ENCODE measurements at places on chromosomes 12 and 14.
A peak's percentile ranks its signal among the peaks of the same experiment; 100 is the strongest.

DNA sequence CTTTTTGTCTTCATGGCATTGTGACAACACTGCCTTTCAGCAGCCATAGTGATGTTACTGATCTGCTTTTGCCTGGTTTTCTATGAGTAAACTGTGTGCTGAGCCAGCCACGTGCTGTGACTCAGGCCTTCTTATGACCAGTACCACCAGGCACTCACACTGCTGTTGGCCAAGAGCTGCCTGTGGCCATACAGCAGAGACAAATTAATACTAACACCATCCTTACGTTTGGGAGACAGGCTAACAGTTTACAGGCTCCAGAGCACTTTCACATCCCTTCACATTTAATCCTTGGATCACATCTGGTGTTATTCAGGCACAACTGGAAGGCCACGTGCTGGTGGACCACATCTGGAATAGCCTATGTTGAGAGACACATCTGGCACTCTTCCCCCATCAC is 377.9 kb downstream of the CCDC91 start:
- DNase-seq = peak; percentile 94

DNA sequence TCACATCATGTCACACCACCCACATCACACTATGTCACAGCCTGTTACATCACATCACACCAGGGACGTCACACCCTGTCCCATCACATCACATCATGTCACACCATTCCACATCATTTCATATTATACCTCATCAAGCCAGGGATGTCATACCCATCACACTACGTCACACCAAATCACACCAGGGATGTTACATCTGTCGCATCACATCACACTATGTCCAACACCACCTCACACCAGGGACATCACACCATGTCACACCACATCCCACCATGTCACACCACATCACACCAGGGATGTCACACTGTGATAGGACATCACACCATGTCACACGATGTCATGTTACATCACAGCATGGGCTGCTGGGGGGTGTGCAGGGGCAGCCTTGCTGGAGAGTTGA is 110.6 kb downstream of the TMEM121 start:
- no peak for DNase-seq

DNA sequence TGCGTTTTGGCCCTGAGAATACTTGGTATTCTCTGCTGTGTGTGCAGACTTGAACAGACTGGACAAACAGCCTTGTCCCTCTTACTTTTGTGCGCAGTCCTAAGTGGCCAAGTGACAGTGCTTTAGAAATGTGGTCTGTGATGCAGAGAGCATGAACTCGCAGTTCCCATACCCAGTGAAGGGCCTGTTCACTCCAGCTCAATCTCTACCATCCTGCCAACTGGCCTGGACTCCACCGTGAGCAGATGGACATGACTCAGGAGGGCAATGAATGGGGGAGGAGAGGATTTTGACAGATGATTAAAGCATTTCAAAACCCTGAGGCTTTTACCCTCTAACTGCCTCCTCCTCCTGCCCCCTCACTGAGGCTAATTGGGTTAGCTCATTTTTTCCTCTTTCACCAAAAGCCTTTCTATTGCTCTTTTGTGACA is 62.5 kb upstream of the PYGL start:
- DNase-seq = peak; percentile 83

DNA sequence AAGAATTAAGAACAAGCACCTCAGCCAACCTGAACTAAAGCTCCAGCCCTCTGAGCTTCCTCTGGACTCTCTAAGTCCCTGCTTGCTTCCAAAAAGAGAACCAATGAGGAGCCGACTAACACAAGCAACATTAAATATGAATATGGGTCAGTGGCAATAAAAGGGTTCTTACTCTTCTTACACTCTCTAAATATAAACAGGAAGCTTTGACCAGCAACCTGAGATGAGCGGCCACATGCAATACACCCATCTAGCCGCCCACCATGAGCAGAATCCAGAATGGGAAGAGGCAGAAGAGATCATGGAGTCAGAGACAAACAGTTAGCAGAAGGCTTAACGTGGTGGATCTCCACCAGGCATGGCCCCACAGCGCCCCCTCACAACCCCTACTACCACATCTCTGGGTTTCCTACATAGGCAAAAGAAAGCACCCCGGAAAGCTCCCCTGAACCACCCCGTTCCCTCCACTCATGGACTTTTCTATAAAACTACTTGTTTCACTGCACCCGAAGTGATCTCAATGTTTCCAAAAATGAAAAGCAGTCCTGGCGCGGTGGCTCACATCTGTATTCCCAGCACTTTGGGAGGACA is 59.4 kb downstream of the TTC7B start:
- no peak for DNase-seq

DNA sequence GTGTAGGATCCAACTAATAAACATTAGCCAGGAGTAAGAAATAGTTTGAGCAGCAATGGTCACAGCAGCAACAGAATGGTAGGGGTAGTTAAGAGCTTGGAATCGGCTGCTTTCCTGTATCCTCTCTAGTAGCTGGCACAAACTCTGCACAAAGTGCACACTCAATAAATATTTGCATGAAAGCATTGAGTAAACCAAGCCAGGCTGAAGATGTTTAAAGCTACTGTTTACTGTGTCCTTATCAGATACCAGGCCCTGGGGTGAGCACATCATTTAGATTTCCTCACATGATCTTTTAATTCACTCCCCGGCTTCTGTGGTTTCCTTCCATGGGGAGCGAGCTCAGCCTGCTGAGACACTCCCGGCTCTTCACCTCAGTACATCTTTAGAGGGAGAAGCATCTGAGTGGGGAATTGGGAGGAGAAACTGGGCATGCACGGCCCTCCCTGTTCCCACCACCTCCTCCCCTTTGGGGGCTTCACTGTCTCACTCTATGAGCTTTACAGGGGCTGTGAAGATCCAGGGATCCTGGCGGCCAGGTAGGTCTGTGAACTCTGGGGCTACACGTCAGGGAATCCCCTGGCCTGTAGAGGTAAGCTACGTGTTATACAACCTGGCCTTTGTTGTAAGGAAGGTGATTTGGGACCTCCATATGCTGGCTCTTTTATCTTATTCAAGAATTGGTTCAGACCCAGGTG is 107.2 kb upstream of the VASH1 start:
- DNase-seq = no peak

DNA sequence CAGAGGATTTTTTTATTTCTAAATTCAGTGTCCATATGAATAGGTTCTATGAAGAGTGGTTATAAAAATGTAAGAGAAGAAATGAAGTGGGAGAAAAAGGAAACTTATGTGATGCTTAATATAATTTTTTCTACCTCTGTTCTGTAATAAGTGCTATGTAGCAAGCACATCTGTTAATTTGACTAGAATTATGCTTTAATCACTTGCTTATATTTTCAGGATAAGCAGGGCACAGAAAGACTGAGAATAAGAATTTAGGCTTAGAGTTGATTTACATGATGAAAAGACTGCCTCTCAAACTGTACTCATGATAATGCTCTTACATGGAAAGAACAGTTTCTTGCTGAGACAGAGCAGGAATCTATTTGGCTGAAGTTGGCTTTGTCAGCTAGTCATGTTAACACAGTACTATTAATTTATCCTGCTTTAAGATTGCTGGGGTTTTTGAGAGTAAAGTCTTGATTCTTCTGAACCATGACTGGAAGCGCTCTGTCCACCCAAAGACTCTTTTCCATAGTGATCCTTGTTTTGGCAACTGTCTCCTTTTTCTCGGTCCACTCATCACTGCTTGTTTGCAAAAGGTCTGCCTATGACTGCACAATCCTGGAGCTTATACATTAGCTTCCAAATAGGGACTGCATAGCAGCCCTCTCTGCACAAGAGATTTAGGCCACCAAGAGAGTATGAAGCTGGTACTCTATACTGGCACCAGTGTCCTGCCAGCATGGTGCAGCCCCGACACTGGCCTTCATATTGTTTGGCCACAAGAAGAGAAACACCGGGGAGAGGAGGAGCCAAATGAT is 98.8 kb downstream of the AKAP6 start:
- no peak for DNase-seq

DNA sequence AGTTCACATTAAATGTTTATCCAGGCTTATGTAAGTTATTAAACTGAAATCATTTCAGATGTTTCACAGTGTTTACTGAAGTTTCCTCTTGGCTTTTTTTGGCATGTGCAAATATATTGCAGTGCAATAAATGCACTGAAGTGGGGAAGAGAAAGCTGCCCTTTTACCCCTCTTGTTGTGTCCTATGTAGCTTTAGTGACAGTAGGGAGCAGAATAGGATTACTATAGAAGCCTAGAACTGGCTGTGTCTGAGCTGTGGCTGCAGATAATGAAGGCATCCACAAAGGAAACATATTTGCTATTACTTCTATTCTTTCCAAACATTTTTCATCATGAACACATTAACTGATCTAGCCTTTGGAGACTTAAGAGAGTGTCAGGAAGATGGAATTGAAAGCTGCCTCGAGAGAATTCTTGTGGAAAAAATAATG is 24.1 kb upstream of the CNTN1 start:
- no peak for DNase-seq

DNA sequence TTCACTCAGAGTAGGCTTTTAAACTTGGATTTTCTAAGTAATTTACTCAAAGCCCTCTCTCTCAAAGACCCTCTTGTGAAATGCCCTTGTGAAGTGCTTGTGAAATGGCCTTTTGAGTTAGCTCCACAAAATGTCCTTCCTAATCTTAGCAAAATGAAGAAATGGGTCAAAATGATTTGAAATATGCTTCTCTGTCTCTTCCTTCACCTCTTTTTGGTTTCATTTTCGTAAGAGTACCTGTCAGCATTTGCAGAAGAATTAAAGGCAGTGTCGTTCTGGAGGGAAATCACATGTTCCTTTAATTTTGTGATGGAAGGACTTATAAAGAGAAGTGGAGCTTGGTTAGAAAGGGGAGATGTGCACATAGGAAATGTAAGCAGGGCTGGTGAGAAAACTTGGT is 93.7 kb downstream of the HMGA2 start:
- no peak for DNase-seq

DNA sequence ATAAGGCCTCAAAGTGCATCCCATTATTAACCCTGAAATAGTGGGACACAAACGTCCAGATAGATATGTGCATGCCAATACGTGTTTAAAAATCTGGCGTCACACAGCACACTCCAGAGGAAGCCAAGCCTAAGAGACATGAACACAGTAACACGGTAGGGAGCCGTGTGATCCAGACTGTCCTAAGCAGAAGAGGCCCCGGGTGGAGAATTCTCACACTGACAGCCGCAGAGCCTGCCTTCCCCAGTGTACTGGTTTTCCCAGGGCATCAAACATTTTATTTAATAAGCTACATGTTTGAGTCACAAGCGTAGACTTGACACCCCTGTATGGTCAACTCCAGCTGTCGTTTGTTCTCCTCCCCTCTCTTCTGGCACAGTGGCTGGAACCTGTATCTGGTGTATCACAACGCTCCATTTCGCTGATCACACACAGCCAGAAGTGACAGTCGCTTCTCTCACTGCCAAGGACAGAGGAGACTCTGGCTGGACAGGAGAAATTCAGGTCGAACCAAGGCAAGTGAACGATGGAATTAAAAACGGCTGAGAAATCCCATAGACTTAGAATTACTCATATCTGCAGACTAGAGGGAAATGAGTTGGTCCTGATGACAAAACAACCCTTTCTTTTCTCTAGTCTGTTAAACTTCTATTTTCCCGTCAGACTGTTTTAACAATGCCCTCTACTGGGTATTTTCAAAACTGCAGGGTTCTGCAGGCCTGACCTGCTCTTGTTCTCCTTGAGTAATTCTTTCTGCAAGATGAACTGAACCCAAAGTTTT is 359.9 kb downstream of the RGS6 start:
- peak; percentile 65 for DNase-seq

DNA sequence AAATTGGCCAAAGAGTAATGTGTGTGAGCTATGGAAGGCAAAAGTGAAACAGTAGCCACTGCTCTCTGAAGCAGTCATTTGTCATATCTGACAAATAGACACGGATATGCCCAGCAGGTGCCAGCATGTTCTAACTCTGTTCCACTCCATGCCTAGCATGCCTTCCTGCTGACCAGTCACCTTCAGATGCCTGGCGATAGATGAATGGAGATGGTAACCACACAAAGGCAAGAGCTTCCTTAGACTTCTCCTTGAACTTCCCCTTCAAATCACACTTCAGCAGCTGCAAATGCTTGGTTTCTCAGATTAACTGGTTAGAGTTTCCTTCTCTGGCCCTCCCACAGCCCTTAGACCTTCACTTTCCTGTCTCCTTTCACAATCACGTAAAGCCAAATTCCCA is 429.9 kb downstream of the DAD1 start:
- no peak for DNase-seq

- DNase-seq = peak; percentile 55
Observed at GRCh38 chr14:69152181-69152901, 578 bp downstream of the DCAF5 start.

DNA sequence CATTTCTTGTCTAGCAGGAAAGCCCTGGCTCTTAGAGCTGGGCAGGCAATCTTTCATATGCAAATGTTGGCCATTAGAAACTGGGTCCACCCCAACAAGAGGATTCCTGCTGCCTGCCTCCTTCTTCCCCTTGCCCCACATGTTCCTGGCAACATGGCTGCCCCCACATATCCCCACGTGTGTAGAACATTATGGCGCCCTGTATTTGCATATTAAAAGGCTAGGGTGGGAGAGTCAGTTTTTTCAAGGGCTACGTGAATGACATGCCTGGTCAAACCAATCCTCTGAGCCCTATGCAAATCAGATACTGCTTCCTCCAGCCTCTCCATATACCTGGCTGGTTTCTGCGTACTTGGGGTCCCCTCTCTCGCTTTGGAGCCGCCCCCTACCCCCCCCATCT is 514.0 kb downstream of the FUT8 start:
- no peak for DNase-seq

- DNase-seq = peak; percentile 31
Observed at GRCh38 chr12:110249716-110250225, 31.3 kb upstream of the ATP2A2 start.

DNA sequence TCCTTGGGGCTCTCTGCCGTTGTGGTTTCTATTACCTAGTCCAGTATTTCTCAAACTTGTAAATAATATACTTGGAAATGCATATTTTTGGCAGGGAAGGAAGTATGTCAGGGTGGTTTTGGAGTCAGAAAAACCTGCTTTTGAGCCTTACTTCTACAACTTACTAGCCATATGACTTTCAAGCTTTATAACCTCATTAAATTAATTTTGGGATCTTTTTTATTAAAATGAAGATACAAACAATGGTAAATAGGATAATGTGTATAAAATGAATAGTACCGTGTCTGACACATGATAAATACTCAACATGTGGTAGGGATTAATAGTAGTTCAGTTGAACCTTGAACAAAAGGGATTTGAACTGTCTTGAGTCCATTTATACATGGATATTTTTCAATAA is 406.3 kb downstream of the ATP23 start:
- DNase-seq = no peak

- peak; percentile 39 for DNase-seq
Observed at GRCh38 chr12:48388460-48388859, 37.7 kb upstream of the ZNF641 start.

GRCh38 chr12:109010259-109010658 is 10.6 kb downstream of the SVOP start:
- DNase-seq = no peak

- peak; percentile 77 for DNase-seq
Observed at GRCh38 chr12:93108985-93109384, 179.9 kb upstream of the EEA1 start.

- DNase-seq = no peak
Observed at GRCh38 chr12:71684081-71684480, 1.8 kb upstream of the TMEM19 start.

GRCh38 chr12:74537126-74537706 is 419 bp upstream of the ATXN7L3B start:
- DNase-seq = peak; percentile 70

- no peak for DNase-seq
Observed at GRCh38 chr14:32472076-32472475, 143.0 kb downstream of the AKAP6 start.

- DNase-seq = no peak
Observed at GRCh38 chr12:64767495-64767894, 8.3 kb upstream of the GNS start.

All from EH (cell line).